ENCODE measurements at places on chromosomes 6 and 20. TPM values are rescaled to one million over a fixed set of nuclear protein-coding genes. Genes with fewer than 3 reads are reported as not detected.
A peak's percentile ranks its signal among the peaks of the same experiment; 100 is the strongest.

Gene ZC2HC1B
- not detected for total RNA-seq

GRCh38 chr6:9388596-9388995 lies 953.3 kb upstream of the SLC35B3 start:
- DNase-seq: no peak

- DNase-seq: peak; percentile 86
These were observed 26.8 kb downstream of the PPP1R14C start for GRCh38 chr6:150169609-150170008.

Gene EPB41L1
- total RNA-seq: 8.5 TPM

- DNase-seq: no peak
These were observed 1305.2 kb downstream of the EPHA7 start for GRCh38 chr6:92114091-92114675.
